Placental epithelial cell (primary cell): ENCODE measurements at places on chromosomes 2 and 18. TPM values are rescaled to one million over a fixed set of nuclear protein-coding genes. Genes with fewer than 3 reads are reported as not detected.

Gene MOB4
- 23.9 and 32.8 TPM in 2 replicates for total RNA-seq

Gene CABLES1
- 0.33 and 0.39 TPM in 2 replicates for total RNA-seq

Gene RPRM
- total RNA-seq, result not detected in 2 replicates

Gene RAB6D
- not detected in 2 replicates for total RNA-seq
